ENCODE measurements at places on chromosomes 1 and 21. TPM values are rescaled to one million over a fixed set of nuclear protein-coding genes. Genes with fewer than 3 reads are reported as not detected.

The NTNG1 gene
- total RNA-seq: not detected

The OR14K1 gene
- total RNA-seq: not detected

The FALEC gene
- not detected for total RNA-seq

The CD1C gene
- not detected for total RNA-seq

The KCNN3 gene
- total RNA-seq: not detected

The MX2 gene
- not detected for total RNA-seq

The TDRD5 gene
- 0.05 TPM for total RNA-seq

The PCSK9 gene
- 0.26 TPM for total RNA-seq

The FYB2 gene
- total RNA-seq: not detected

The DLGAP3 gene
- 1.8 TPM for total RNA-seq

The KCTD3 gene
- 26.6 TPM for total RNA-seq

Data from SK-MEL-5 (cell line).